ENCODE measurements at places on chromosomes 3 and 15.

GRCh38 chr3:138919325-138919724 lies 27.6 kb downstream of the FOXL2 start:
- no peak for DNase-seq

DNA sequence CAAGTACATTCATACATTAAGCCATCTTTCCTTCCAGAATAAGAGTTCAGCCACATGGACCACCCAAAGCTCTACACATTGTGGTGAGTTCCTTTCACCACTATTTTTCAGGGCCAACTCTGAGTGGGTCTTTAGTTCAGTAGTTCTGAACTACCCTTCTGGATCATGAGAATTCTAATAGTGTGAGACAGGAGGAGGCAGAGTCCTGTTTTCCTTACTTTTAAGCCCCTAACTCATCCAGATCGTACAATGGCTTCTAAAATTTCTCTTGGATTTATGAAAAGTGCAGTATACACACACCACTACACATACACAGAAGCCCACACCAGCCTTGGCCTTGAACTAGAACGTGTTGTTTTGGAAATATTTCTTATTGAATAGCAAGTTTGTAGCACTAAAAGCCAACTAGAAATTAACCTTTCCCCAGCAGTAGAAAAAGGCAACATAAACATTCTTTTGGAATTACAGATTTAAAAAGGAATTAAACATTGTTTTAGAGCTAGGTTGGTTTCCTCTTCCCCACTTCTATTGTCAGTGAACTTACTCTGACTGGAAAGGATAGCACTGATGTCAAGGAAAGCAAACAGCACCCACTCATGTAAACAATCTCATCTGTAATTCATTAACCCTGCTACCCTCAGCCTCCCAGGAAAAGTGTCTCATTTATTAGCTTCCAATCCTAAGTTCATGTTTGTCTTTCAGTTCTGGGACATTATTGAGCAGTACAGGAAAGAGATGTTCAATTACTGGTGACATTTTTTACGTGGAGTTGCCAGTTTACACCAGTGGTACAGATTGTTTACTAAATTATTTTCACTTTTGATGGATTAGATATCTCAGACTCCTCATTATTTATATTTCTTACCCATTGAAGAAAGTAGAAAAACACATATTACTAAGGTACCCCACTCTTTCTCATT lies 95.7 kb upstream of the AGTR1 start:
- no peak for DNase-seq

DNA sequence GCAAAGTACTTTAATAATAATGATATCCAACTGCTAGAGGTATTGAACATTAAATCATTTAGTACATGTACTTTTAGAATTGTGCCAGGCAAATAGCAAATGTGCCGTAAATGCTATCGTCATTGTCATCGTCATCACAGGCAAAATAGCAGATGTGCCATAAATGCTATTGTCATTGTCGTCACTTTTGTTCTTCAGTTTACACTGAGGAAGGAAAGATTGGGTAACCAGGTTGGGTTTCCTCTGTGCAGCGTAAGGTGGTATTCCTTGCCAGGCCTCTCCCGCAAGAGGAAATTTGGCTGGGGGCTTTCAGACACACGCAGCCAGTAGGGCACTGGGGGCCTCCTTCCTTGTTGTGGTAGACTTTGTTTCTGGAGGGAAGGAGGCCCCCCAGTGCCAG lies 26.4 kb downstream of the ABHD17C start:
- no peak for DNase-seq

GRCh38 chr15:74136814-74137536 lies 6.6 kb downstream of the ISLR2 start:
- no peak for DNase-seq

- no peak for DNase-seq
Measured at GRCh38 chr3:27507515-27508266, 23.5 kb upstream of the SLC4A7 start.

DNA sequence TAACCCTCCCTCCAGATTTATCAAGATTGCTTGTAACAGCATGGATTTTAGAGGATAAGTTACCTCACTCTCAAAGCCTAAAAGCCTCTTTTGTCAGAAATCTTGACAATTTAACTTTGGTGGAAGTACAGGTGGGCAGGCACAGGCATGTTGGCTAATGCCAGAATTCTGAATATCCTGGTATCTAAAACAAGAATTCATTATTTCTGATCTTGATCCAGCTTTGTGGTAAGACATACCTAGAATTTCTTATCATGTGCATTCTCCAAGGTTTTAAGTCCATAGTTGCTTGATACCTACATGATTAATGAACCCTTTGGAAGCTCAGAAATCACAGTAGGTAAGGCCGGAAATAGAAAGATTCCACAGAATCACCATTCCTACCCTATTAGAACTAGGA lies 109.9 kb upstream of the TTC14 start:
- DNase-seq = no peak

DNA sequence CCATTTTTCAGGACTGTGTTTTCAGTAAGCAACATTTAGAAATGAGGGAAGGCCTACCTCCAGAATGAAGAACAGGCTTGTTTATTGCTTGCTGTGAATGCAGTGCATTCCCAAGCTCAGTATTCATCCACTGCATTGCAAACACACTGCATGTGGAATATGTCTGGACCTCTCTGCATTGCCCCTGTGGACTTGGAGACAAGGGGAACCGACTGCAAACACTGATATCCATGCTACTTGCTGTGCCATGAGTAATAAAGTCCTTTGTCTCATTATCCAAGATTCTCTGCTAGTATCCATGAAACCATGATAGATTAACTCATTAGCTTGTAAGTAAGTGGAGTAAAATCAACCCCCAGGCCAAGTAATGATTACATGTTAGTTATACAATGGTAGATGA lies 301.2 kb upstream of the NR2E3 start:
- no peak for DNase-seq

DNA sequence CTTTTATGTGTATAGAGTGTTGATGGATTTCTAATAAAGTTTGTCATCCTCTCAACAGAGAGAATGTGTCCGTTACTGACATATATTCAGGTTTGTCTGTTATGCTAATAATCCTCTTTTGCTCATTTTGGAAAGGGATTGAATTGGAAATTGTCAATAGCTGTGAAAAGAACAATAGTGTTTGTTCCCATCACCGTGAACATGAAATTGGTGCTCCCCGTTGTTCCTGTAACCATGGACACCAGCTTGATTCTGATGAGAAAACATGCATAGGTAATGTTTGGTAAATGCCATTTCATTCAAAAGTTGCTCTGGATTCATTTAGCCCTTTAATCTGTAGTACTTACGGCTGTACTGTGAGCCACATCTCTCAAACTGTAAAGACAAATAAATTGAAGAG lies 707.0 kb upstream of the GOLIM4 start:
- DNase-seq = no peak

GRCh38 chr3:196272826-196273225 lies 14.7 kb downstream of the PCYT1A start:
- no peak for DNase-seq

- no peak for DNase-seq
Measured at GRCh38 chr15:39468331-39468730, 112.5 kb upstream of the THBS1 start.

- DNase-seq = no peak
Measured at GRCh38 chr15:85540085-85540797, 159.8 kb downstream of the AKAP13 start.

DNA sequence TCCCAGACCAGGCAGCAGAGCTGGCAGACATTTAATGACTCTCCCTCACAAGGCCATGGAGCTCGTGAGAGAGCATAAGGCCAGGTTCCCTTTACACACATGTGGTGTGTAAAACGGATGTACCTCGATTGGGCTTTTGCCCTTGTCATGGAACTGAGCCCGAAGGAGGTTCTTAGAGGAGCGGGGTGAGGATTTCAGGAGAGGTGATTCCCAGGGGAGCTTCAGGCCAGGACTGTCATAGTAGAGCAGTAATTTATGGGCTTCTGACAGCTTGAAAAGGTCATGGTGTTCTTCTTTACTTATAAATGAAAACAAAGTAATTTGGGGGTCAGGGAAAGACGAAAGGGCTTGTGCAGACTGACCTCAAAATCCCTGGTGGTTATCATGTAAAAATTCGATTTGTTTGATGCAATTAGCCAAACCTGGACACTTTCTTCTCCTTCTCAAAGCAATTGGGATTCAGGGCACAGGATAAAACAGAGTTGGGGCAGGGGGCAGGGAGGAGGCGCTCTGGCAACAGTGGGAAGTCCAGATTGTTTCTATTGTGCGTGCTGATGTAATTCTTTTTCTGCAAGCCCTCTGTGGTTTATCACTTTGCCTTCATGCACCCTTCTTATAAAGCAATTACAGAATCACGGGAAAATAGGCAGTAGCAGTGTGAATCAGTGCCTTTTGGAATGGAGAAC lies 51.0 kb downstream of the CACNA1D start:
- DNase-seq = no peak

- DNase-seq = no peak
Measured at GRCh38 chr3:126025116-126025729, 56.2 kb downstream of the ROPN1B start.

DNA sequence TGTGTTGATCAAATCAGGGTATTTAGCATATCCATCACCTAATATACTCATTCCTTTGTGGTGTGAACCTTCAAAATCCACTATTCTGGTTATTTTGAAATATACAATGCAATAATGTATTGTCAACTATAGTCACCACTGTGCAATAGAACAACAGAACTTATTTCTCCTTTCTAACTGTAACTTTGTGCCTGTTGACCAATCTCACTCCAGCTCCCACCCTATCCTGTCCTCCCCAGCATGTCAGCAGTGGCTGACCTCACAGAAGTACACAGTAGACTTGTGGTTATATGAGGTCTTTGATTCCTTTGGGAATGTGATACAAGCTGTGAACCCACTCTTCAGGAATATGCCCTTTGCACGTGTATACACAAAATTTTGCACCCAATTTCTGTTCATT lies 64.2 kb downstream of the ECT2 start:
- no peak for DNase-seq

DNA sequence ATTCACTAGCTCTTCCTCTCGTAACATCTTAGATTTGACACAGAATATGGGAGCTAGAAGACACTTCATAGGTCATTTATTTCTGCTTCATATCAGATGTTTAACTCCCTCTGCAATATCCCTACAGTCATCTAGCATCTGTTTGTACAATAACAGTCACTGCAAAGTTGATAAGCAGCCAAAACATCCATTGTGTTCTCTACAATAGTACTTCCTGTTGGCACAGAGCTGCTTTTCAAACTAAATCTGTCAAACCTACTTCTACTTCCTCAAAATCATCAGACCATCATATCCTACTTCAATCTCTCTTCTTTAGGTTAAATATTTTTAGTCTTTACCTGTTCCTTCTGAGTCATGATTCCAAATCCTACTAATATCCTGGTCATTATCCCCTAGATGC lies 233.2 kb downstream of the FGF12 start:
- DNase-seq = no peak

DNA sequence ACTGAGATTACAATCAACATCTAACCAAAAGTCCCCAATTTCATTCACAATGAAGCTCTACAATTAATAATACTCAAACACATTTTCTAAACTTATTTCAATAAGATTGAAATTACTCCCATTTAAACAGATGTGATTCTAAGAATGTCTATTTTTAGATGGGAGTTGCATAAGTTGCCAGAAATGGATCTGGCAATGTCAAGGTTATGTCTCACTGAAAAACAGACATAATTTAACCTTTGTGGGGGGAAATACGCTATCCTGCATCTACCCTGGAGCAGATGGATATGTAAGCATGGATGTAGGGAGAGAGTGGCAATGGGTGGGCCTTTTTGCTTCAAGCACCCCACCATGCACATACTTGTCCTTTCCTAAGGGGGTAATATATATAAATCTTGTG lies 6.7 kb upstream of the EIF1B start:
- no peak for DNase-seq

GRCh38 chr3:19248143-19248542 lies 99.8 kb downstream of the KCNH8 start:
- no peak for DNase-seq

Measured in anterior cingulate cortex (tissue), 58 donors.